ENCODE measurements at places on chromosomes 1 and 21.

DNA sequence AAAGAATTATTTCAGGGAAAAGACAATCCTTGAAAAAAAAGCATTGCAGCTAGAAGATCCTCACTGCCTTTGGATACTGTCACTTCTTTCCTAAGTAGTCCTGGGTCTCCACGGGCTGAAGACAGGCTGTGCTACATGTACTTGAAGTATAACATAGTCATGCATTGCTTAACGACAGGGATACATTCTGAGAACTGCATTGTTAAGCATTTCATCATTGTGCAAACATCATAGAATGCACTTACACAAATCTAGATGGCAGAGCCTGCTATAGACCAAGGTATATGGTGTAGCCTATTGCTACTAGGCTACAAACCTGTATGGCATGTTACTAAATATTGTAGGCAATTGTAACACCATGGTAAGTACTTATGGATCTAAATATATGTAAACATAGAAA is 54.0 kb downstream of the KIAA0040 start:
- no peak for DNase-seq

DNA sequence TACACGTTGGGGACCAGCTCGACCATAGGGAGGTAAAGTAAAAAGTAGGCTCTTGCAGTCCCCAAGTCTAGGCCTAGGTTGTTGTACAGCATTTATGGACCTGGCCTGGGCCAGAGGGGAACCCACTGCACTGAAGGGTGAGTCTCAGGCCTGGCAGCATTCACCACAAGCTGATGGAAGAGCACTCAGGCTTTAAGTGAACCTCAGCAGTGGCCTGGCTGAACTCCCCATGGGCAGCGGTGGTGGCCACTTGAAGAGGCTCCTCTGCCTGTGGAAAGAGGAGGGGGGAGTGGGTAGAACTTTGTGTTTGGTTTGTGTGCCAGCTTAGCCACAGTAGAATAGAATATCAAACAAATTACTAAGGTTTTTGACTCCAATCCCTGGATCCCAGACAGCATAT is 176.2 kb upstream of the PRMT6 start:
- no peak for DNase-seq

- DNase-seq = peak; percentile 26
Measured at GRCh38 chr1:22673486-22674409, 20.7 kb downstream of the C1QB start.

DNA sequence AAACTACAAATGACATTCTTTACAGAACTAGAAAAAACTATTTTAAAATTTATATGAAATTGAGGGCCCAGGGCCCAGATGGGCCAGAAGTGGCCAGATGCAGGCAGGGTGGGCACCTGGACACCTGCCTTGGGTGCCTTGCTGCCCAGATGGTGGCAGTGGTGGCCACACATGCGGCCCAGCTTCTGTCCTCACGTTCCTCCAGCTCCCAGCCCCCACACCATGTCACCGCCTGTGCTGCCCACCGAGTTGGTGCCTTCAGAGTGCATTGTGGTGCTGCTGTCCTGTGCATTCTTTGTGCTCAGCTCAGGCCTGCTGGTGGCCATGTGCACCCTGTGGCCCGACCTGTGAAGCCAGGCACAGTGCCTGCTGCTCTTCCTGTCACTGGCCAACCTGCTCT is 216.8 kb upstream of the CXADR start:
- no peak for DNase-seq

- DNase-seq = no peak
Measured at GRCh38 chr1:95084317-95085176, 11.8 kb upstream of the ALG14 start.

DNA sequence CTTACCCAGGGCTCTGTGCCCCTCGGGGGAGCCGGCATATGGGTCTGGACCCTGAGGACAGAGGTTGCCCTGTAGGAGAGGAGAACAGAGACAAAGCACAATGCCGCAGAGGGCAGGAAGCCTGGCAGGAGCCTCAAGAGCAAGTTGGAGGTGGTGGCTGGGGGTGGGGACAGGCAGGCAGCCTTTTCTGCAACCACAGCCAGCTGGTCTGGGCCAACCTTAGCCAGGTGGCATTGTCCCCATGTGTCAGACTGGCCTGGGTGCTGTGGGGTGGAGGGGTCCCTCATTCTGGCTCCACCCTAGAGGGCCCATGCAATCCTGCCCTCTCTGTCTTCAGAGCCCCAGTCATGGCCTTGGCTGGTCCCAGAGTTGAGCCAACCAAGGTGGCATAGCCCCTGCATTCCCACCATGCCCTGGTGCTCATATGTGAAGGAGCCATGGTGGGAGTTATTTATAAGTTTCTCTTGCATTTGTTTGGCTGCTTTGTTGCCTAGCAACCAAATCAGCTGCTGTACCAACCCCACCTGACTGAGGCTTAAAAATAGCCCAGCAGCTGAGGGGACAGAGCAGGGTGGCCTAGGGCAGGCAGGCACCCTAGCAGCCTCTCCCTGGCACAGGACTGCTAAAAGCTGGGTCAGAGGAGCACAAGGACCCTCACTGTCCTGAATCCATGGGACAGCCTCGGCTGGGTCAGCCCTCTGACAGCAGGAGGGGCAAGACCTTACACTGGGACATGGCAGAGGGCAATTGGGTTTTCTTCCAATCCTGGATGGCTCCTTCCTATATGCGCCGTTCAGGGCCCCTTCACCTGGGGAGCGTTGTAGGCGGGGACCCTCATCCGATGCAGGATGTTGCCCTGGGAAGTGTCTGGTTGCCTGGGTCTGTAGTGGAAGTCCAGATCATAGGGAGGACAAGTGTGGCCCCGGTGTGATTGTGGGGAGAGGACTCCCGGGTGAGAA is 19.5 kb downstream of the MAP7D1 start:
- DNase-seq = no peak

GRCh38 chr1:60171801-60172200 is 98.2 kb upstream of the C1orf87 start:
- DNase-seq = no peak

DNA sequence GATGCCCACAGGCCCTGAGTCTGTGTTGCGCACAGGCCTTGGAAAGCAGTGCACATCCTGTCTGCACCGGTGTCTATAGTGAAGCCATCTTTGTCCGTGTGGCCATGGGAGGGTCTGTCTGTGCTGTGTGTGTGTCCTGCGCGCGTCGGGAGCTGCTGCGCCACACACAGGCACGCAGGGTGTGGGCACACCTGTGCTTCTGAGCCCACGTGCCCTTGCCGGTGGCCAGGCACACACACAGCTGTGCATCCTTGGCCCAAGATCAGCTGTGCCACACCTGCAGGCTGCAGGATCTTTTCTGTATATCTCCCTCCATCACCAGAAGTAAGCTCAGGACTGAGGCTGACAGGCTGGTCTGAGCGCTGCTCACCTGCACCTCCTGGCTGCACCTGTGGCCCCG is 3.2 kb upstream of the SAMD11 start:
- no peak for DNase-seq

GRCh38 chr1:160091666-160092223 is 6.7 kb downstream of the IGSF8 start:
- no peak for DNase-seq

DNA sequence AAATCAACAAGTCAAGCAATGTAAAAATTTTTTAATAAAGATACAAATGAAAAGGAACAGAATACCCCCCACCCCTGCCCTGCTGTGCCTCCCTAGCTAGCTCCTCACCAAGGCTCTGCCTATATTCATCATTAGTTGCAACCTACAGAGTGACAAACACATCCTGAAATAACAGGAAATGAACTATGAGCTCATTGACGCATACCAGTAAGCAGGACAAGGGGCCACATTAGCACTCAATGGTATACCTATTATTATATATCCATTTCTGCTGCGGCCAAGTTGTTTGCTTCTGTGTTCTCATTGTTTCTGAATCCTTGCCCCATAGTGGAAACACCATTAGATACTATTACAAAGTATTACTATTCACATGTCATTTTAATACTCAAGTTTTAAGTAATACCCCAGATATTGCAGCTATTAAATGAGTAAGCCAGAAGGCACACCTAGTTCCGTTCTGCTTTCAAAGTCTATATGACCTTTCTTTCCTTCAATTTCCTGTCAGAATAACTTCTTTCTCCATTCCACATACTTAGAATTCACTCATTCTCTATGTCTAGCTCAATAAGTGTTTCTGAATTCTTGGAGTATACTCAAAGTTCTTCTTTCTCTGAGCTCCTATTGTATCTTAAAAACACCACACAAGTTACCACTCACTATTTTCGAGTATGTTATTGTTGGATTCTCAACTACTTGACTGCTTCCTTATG is 1214.9 kb downstream of the PLA2G4A start:
- no peak for DNase-seq
